ENCODE measurements at places on chromosomes 1 and 21.

DNA sequence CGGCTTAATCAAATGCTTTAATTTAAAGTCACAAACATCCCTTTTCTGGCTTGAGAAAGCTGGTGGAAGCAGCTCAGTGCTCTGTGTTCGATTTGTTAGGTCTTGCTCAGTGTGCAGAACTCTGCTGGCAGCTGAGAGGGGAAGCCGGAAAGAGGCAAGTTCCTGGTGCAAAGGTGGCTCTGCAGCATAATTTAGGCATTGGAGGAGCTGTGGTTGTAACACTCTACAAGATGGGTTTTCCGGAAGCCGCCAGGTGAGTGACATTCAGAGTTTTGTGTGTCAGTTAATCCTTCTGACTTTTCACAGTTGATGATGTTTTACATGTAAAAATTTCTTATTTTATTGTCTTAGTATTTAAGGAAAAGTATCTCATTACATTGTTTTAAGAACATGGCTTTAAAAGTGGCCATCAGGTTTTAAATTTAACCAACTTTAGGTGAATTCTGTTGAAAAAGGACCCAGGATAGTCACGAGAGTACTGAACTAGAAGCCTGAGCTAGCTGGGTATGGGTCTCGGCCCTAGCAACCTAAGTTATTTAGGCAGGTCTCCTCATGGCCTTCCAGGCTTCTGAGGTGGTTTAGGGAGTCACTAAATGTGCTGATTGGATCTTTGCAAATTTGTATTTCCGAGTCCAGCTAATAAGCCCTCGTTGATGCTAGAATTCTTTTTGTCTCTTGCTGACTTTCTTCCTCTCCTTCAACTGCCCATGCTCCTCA is 47.1 kb upstream of the PODN start:
- peak; percentile 91 for DNase-seq

- no peak for DNase-seq
These were observed 5.2 kb upstream of the FNDC10 start for GRCh38 chr1:1605034-1605591.

DNA sequence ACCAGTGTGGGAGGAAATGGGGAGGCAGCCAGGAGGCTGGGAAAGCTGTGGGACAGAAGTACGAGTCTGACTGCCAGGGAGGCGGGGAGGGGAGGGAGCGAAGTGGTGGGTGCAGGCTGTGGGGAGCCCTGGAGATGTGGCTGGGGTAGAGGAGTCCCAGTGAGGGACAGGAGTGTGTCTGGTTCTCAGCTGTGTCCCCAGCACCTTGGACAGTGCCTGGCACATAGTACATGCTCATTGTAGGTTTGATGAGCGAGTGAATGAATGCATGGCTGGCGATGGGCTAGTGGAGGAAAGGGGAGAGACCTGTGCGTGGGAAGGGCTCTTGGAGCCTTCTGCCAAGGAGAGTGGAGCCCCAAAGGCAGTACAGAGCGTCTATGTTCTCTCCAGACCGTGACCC is 104.1 kb downstream of the SIK1 start:
- DNase-seq, result no peak

GRCh38 chr1:2640626-2641025 is 7.8 kb upstream of the MMEL1 start:
- no peak for DNase-seq

- DNase-seq, result no peak
These were observed 42.3 kb upstream of the ACP6 start for GRCh38 chr1:147712605-147713004.

DNA sequence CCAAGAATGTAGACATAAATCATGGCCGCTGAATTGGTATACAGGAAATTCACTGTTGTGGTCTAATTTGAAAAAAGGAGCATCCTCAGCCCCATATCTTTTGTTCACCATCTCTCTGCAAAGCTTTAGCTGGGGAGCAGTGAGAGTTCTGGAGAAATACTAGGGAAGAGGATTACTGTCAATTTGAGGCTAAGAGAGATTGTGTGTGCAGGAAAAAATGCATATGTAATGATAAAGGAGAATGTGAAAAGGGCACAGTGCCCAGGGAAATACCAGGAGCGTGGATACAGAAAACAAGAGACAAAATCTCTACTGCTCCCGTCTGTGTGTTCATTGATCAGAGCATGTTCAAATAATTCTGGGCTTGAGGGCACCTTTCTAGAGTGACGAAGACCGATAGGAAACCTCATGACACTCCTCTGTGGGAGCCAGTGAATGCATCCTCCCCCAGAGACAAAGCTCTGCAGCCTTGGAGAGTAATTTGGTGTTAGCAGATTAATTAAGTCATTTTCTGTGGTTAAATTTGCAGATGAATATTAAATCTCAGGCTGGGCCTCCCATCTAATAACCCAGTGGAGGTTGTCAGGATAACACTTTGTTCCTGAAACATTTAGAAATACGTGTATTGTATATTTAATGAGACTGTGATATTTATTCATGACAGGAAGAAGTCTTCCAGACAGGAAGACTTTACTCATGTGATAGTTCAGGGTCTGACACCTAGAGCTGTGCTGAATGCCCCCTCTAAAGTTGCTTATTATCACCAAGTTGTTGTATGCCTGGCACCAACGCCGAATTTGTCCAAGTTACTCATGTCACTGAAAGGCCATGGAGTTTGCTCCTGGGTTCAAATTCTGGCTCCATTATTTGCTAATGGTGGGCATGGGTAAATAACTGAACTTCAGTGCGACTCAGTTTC is 287.3 kb upstream of the SGIP1 start:
- no peak for DNase-seq

DNA sequence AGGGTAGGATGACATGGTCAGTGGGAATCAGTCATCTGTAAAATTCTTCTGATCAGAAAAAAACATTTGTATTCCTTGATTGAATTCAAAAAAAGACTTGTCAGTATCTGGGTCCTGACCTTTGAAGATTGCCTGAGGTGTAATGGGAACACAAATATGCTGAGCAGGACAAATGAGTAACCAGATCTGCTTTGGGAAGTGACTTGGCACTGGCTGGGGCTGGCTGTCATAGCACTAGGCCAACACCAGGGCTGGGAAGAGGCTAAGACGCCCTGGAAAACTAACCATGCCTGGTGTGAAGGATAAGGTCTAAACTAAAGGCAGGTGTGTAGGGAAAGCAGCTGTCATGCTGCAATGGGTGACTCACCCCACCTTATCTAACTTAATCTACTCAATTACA is 452.9 kb upstream of the BEND5 start:
- DNase-seq, result no peak

DNA sequence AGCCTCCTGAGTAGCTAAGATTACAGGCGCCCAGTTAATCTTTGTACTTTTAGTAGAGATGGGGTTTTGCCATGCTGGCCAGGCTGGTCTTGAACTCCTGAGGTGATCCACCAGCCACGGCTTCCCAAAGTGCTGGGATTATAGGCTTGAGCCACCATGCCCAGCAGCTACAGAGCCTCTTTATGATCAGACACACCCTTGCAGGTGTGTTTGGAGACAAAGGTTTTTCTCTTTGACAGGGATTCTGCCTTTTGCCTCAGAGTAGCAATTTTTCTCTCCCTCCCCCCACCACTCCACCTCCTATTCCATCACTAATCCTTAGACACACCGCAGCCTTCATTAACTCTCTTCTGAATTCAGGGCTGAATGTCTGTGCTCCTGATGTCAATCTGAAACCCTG is 152.2 kb upstream of the NFIA start:
- no peak for DNase-seq

DNA sequence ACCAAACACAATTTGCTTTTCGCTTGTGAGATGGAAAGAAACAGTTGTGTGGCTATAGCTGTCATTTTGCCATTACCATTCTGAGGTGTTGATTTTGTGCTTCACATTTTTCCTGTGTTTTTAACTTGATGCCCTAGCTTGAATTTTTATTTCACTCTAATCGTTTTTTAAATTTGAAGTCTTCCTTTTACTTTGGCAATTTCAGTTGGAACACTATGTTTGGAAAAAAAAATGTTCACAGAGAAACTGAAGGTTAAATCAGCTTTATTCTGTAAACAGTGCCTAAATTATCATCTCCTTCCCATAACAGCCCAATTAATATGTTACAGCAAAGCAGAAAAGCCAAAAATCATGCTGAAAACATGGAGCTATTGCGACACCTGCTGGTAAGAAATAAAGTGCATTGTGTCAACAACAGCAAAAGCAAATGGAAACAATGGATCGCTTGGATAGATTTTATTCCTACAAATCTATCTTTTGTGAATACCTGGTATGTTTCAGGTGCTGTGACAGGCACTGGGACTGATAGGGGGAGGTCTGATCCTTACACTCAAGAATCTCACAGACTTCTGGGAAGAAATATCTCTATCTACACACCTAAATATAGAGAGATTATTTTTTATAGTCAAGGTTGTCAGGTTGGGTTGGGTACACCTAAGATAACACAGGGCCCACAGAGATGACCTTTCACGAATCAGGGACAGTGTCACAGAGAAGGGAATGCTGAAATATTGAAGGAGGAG is 16.2 kb upstream of the ERICH3 start:
- peak; percentile 30 for DNase-seq

GRCh38 chr1:47529520-47530098 is 91.8 kb downstream of the FOXD2 start:
- DNase-seq, result no peak

- no peak for DNase-seq
These were observed 401 bp upstream of the PRUNE1 start for GRCh38 chr1:151007853-151008243.

- DNase-seq, result no peak
These were observed 88.6 kb upstream of the LYPLAL1 start for GRCh38 chr1:219085082-219085481.

DNA sequence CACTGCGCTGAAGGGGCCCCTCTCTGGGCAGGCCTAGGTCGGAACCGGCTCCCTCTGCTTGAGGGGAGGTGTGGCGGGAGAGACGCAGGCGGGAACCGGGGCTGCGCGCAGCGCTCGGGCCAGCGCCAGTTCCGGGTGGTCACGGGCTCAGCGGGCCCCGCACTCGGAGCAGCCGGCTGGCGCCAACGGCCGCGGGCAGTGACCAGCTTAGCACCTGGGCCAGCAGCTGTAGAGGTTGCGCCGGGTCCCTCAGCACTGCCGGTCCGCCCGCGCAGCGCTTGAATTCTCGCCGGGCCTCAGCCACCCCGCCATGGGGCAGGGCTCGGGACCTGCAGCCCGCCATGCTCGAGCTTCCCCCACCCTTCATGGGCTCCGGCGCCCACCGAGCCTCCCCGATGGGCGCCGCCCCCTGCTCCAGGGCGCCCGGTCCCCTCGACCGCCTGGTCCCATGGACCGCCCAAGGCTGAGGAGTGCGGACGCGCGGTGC is 254.6 kb downstream of the COL11A1 start:
- DNase-seq, result no peak

GRCh38 chr1:150267896-150268295 is 920 bp downstream of the APH1A start:
- no peak for DNase-seq

DNA sequence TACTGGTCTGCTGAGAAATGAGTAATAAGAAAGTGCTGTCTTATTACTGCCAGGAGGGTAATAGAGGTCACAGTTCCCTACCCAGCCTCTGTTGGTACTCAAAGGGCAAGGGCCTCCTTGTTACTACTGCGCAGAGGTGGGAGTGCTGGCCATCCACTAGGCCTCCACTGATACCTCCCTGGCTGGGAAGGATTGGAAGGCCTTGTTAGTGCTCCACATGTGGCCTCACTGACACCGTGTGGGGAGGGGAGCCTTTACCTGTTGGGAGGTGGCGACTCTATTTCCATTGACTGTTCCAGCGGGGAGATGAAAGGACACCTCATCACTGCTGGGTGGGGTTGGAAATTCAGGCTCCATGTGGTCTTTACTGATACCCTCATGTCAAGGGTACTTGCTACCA is 57.8 kb upstream of the USP24 start:
- DNase-seq, result no peak

DNA sequence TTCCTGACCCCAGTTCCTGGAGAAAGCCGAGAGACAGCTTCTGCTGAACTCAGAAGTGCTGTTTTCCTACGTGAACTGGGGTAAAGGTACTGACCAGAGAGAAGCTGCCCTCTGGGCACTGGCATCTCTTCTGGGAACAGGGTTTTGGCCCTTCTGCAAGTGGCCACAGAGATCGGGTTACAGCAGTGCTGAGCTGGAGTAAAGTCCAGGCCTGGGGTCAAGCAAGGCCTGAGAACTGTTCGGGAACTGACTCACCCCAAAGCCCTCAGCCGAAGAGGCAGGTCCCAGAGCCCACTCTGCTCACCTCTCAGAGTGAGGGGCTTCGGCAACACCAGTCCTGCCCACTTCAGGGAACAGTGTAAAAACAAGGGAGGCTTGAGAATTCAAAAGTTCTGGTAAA is 177.2 kb upstream of the RUNX1 start:
- no peak for DNase-seq

- DNase-seq, result no peak
These were observed 47.0 kb upstream of the EFHD2 start for GRCh38 chr1:15362737-15363128.

DNA sequence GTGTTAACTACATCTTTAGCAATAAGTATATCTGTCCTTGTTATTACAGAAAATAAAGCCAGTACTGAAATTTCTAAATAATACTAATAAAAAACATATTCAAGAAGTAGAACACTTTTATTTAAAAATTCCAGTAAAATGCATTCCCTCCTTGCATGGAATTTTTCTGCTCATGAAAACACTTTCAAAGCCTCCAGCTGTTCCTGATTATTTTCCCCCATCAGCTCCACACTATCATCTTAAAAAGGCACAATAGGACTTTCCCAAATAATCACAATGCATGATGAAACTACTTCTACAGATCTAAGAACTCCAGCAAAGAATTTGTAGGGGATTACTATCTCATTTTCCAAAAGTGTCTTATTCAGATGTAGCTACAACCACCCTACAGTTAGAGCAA is 162.6 kb upstream of the USP25 start:
- no peak for DNase-seq

DNA sequence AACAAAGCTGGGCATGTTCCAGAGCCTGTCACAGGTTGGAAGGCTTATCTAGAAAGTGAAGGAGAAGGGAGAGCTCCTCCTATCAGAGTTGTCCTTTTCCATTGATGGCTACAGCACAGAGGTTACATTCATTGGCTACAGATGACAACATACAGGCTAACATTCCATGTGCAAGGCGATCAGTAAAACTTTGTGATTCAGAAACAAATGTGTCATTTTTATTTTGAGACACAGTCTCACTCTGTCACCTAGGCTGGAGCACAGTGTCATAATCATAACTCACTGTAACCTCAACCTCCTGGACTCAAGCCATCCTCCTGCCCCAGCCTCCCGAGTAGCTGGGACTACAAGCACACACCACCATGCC is 32.6 kb downstream of the TRIM67 start:
- DNase-seq, result no peak

DNA sequence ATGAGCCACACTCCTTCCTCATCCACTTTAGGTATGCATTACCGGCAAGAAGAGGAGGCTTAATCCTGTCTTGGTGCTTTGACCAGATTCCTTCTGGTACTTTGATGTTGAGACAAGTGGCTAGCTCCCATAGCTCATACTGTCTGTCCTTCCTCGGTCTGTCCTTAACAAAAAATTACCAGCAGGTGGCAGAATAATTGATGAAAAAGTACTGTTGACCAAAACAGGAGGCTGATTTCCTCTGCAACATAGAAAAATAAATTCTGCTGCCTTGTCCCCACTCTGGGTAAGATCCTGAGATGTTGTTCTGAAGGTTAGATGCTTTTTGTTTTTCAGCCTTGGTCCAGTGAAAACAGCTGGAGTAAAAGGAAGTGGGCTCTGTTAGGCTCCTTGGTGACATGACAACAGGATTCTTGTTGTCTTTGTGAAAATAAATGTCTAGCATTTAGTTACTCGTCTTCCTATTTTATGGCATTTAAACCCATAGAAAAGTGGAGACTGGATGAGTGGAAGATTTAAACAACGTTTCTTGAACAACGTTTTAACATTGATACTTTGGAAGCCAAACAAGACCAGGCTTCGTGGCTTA is 11.2 kb upstream of the HJV start:
- DNase-seq, result peak; percentile 85

- peak; percentile 47 for DNase-seq
These were observed 4.5 kb downstream of the DHCR24 start for GRCh38 chr1:54882519-54882918.
